ENCODE measurements at places on chromosomes 3 and 15.

DNA sequence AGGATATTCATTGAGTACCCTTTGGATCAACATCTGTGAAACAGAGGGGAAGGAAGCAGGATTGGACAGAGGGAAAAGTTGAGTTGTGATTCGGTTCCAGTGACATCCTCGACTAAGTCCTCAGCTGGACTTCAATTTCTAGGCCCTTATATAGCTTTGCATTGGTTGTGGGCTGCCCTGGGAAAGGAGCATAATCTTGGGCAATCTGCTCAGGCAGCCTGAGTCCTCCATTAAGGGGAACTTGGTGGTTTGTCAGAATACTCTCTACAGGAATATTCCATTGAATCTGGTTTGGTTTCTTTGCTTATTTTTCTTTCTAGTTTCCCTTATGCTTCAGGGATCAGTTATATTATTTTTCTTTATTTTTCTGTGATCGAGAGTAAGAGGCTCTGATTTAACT lies 94.1 kb downstream of the TCF12 start:
- DNase-seq: no peak

DNA sequence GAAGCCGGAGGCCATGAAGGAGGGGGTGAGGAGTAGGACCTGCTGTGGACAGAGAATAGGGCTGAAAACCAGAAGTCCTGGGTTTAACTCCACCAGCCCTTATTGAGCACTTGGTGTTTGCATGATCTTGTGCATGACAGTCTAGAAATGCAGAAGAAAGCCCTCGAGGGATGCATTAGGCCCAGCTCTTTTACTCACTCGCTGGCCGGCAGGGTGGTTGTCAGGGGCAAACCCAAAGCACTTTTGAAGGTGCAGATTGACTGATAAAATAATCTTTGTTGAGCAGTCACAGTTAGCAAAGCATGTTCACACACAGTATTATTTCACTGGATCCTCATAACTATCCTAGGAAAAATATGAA lies 55.3 kb downstream of the CORO2B start:
- DNase-seq: no peak

DNA sequence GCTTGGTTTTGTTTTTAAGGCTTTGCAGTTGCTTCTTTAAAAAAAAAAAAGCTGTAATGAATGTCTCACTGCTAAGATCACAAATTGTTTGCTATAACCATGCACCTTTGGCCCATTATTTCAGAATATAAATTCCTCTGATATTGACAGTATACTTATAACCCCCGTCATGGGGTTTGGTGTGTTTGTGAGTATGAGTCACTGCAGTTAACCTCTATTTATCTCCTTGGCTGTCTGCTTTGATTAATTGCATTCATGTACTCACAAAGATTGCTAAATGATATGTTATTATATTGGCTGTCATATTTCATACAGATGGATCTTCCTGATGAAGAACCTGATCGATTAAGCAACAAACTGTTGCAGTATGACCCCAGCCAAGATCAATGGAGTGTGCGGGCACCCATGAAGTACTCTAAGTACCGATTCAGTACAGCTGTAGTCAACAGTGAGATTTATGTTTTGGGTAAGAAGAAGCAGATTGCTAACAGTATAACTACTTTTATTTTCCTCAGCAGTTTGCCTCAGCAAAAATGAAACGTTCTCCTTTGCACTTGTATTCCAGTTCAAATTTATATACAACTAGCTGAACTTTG lies 14.9 kb downstream of the KBTBD12 start:
- no peak for DNase-seq

GRCh38 chr3:128232376-128233178 lies 79.3 kb downstream of the EEFSEC start:
- DNase-seq: no peak

Data from stimulated activated CD8-positive, alpha-beta memory T cell treated with anti-CD3 and anti-CD28 coated beads, Interleukin-15, amount 100 ng/mL, for 1 hour (primary cell).